ENCODE measurements at places on chromosomes 7 and 10.

GRCh38 chr7:150791304-150791703 is 8.9 kb downstream of the TMEM176B start:
- no peak for DNase-seq

DNA sequence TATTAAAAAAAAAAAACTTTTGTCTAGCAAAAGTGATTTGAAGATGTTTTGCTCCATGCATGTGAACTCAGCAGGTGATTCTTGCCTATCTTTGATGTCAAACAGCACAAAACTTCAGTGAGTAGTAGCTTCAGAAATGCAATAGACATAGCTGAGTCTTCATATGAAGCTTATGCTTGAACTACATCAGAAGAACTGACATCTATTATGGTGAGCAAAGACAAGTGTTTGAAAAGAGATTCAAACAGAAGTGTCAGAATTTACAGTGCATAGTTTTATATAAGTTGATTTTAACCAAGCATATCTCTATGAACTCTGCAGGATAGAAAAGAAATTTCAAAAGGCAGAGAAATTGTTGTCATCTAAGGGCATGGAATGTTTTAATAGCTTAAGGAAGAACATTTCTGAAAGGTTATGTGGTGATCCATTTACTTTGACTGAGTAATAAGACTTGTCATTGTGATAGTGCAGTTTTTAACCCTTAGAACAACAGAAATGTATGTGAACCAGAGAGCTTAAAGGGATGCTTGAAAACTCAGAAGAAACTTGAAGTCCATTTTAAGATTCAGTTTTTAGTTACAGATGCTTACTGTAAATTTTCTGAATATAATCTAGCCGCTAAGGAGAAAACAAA is 351.4 kb downstream of the MDFIC start:
- DNase-seq = no peak

GRCh38 chr7:30699706-30700495 is 17.6 kb upstream of the CRHR2 start:
- no peak for DNase-seq

- no peak for DNase-seq
These were observed 65.6 kb downstream of the HIPK2 start for GRCh38 chr7:139711991-139712743.

Measured in NCI-H2227 treated with DMSO at 0.1 percent for 48 hours (cell line).